ENCODE measurements at places on chromosomes 4 and X.

GRCh38 chr4:182510836-182511235 lies 267.6 kb downstream of the TENM3 start:
- DNase-seq, result no peak

GRCh38 chr4:25111648-25112196 lies 48.5 kb downstream of the SEPSECS start:
- DNase-seq, result no peak

DNA sequence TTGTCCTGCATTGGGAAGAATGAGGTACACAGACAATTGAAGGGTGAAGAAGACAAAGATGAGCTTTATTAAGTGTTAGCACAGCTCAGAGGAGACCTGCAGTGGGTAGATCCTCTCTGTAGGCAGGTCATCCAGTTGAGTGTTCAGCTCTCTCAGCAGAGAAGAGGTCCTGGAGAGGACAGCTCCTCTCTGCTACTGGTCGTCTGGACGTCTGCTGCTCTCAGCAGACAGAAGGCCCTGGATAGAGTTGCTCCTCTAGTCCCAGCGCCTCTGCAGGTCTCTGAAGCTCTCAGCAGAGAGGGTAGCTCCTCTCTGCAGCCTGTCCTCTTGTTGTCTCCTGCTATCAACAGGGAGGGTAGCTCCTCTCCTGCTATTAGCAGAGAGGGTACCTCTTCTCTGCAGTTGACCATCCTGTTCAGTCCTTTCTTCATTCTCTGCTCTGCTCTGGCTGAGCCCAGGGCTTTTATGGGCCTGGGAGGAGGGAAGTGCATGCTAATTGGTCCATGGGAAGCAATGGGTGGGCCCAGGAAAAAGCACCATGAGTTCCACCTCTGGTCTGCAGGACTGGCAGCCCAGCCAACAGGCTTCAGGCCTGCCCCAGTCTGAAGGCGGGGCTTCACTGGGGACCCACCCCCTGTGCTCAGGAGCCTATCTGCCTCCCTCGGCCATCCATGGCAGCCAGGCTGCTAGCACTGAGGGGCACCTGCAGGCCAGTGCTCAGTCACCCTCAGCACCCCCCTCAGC lies 54.1 kb upstream of the IBSP start:
- DNase-seq, result no peak

- no peak for DNase-seq
Observed at GRCh38 chrX:25206778-25207177, 191.0 kb upstream of the ARX start.

- no peak for DNase-seq
Observed at GRCh38 chrX:67781132-67781531, 237.3 kb downstream of the AR start.

- no peak for DNase-seq
Observed at GRCh38 chr4:148060264-148061140, 328.6 kb downstream of the ARHGAP10 start.

GRCh38 chrX:154368630-154369448 lies 5.6 kb downstream of the FLNA start:
- DNase-seq, result peak; percentile 78

- DNase-seq, result no peak
Observed at GRCh38 chrX:135000516-135000915, 9.7 kb downstream of the SMIM10 start.
